Stimulated activated CD4-positive, alpha-beta T cell treated with anti-CD3 and anti-CD28 coated beads, TNF-alpha, amount 100 ng/mL, for 4 hours (primary cell): ENCODE measurements at places on chromosomes 1 and 21.

DNA sequence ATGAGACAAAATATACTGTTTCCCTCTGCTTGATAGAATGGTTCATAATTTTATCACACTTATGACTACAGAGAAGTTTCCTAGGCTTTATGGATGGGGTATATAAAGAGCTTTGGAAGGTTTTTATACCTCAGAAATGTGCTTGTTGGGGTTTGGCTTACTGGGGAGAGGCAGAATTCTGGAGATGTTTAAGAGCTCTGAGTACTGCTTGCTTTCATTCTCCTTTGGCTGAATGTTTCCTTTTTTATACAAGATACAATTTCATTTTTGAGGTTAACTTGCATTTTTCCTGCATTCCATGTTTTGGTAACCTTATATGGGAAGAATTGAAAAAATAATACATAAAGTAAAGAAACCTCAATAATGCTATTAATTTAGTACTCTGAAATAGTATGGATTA, 157.7 kb upstream of the COL11A1 start:
- DNase-seq, result no peak

DNA sequence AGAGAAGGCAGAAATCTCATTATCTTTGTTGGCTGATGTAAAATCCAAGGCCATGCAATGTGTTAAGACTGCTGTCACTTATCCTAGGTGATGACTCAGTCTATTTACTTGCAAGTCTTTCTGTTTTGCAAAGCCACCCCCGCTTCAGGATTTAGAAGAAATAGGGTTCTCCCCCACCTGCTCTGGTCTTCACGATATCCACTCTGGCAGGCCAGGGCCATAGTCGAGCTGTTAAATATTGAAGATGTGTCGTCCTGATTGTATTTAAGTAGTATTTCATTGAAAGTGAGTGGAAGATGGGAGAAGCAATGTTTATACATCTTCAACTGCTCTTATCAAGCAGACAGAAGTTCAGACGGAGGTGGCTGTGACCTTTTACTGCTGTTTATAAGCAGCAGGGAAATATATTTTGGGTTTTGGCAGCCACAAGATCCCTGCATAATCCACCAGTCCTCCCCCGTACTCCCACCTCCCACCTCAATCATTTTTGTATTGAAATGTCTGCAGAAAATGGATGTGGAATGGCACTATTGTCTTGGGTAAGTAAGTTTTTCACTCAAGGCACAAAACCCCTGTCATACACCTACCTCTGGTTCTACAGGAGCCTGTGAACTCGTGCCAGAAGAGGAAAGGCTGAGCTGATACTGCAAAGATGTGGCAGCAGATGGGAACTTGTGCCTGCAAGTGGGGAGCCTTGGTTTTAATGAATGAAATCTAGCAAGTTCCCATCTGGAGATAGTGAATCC, 117.4 kb downstream of the MRPS6 start:
- no peak for DNase-seq

DNA sequence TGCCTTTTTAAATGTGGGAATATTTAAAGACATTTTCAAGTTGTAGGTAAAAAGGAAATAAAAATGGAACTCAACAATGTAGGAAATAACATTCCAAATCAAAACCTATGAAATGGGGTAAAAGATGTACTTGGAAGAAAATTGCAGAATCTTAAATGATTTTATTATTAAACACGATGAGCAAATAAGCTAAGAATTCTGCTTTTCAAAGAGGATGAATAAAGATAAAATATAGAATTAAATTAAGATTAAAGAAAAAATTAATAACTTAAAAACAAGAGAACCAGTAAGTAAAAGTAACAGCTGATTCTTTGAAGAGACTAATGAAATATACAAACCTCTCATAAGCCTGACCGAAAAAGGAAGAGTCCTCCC, 74.0 kb downstream of the NPHP4 start:
- no peak for DNase-seq

DNA sequence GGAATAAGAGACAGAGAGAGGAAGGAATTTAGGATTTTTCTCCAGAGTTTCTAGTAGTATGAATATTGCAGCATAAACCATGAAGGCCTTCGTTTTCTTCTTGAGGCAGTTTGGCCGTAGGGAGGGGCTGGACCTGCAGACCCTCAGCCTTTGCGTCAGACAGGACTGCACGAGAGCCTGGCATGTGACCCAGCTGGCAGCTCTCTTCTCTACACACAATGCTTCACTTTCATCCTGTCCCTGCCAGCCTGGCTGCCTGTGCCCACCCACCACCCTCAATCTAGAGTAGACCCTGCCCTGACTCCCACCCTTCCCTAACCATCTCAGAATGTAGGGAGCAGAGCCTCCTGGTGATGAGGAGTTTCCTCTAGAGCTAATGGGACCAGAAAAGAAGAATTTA, 1.6 kb downstream of the CA14 start:
- no peak for DNase-seq

GRCh38 chr1:213457733-213458132, 406.7 kb downstream of the RPS6KC1 start:
- no peak for DNase-seq

DNA sequence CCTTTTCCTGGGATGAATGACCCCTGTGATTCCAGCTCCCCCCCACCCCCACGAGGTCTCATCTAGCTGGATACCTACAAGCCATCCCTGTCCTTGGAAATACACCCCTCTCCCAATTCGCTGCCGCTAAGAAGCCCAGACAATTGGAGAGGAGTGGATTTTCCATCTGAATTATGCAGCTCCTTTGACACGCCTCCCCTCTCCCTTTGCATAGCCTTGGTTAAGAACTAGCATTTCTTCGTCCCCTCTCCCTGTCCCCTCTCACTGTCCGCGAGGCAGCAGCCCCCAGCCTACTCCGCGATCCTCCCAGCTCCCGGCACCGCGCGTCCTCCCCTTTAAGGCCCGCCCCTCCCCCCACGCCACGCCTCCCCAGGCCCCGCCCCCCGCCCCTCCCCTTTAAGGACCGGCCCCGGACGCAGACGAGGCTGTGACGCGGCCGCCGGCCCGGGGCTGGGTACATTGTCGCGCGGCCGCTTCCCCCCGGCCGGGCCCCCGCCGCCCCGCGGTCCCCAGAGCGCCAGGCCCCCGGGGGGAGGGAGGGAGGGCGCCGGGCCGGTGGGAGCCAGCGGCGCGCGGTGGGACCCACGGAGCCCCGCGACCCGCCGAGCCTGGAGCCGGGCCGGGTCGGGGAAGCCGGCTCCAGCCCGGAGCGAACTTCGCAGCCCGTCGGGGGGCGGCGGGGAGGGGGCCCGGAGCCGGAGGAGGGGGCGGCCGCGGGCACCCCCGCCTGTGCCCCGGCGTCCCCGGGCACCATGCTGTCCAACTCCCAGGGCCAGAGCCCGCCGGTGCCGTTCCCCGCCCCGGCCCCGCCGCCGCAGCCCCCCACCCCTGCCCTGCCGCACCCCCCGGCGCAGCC, at the start of gene MAPKAPK2:
Gene MAPKAPK2, plus strand, starts transcription at position 428 of the 856 bp plus-strand sequence. Its CDS starts 325 bp downstream, at position 753.
- DNase-seq, result peak; percentile 59

DNA sequence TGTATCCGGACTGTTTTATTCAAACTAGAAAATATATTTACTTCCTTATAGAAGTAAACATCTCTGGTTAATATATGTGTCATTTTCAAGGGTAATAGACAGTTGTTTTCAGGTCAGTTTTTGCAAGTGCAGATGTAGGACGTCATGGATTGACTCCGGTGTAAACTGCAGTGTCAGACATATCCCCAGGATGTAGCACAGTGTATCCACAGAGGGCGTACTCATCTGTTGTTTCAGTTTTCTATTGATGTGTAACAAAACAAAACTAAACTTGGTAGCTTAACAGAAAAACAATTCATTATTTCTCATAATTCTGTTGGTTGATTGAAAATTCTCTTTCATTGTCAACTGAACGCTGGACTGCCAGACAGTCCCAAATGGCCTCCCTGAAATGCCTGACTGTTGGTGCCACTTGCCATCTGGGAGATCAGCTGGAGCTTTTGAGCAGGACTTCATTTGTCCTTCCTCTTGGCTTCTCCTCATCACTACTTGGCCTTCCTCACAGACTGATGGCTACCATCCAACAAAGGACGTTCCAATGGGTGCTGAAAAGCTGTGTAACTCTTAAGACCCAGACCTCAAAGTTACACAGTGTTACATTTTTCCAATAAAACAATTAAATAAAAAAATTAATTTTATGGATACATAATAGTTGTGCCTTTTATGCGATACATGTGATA, 181.6 kb downstream of the NCAM2 start:
- DNase-seq, result no peak

DNA sequence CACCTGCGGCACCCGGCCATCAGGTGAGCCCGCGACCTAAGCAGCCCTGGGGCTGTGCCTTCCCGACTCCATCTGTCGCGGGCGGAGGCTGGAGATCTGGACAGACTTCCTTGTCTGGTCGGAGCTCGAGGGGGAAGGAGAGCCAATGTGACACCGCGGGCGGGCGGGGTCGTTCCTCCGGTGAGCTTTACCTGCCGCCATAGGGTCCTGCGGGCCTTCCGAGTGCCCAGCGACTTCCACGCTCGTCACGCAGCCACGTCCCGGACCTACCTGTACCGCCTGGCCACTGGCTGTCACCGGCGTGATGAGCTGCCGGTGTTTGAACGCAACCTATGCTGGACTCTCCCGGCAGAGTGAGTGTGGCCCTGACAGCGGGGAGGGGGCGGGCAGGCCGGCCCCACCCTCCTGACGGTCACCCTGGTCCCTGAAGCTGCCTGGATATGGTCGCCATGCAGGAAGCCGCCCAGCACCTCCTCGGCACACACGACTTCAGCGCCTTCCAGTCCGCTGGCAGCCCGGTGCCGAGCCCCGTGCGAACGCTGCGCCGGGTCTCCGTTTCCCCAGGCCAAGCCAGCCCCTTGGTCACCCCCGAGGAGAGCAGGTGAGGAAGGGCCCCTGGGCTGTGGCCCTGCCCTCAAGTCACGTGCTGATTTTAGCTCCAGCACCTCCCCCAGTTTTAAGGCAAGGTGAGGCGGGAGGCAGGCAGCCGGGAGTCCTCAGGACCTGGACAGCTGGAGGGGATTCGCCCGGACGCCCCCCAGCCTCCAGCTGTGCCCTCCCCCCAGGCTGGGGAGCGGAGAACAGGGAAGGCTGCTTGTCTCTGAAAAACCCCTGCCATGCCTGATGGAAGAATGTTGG, 1.1 kb downstream of the PUSL1 start:
- DNase-seq, result no peak

DNA sequence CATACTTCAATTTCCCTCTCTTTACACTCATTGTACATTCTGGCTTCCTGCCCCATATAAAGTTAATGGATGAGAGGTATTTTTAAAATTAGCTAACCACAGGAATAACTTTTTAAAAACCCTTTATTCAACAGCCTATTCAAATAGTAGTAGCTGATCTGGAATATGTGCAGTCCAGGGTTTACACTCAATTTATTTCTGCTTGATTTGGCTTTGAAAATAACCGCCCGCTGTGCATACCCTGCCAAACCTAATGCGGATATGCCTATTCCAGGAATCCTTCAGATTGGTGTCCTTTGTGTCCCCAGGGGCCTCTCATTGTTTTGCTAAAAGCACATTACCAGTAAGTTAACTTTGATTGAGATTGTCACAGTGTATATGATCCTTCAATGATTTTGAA, 1686.2 kb downstream of the PLA2G4A start:
- no peak for DNase-seq

DNA sequence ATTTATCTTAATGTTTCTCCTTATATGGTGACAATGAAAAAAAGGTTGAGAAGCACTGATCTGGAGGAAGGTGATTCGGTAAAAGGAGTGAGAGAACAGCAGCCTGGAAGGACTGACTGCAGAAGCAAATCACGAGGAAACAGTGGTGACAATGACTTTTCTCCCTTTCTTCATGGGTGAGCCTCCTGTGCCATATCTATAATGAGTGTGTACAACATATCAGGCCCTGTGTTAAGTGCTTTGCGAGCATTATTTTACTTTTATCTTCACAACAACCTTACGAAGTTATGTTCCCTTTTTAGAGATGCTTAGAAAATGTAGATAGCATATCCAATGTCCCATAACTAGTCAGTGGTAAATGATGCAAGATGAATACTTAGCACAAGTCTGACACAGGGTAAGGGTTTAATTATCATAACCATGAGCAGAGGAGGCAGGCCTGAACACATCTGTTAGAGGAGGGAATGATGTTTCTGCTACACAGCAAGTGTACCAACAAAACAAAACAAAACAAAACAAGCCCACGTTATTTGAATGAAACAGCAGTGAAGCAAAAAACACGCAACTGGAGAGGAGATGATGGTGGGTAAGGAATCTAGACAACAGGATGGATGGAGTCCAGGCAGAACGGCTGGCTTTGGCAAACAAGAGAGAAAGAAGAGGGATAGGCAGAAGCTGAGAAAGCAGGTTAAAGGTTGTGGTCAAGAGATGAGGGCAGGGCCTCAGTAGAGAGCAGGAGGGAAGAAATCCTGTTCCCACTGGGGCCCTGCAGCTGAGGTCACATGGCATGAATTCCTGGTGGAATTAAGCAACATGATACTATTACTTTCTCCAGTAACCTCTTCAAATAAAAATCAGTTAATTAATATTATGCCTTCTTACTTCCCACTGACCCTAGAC, 29.6 kb downstream of the GNG12 start:
- DNase-seq, result no peak

GRCh38 chr1:47160716-47161115, 23.5 kb downstream of the CYP4A22 start:
- no peak for DNase-seq

- peak; percentile 43 for DNase-seq
Measured at GRCh38 chr1:147627435-147628110, 42.8 kb downstream of the ACP6 start.

DNA sequence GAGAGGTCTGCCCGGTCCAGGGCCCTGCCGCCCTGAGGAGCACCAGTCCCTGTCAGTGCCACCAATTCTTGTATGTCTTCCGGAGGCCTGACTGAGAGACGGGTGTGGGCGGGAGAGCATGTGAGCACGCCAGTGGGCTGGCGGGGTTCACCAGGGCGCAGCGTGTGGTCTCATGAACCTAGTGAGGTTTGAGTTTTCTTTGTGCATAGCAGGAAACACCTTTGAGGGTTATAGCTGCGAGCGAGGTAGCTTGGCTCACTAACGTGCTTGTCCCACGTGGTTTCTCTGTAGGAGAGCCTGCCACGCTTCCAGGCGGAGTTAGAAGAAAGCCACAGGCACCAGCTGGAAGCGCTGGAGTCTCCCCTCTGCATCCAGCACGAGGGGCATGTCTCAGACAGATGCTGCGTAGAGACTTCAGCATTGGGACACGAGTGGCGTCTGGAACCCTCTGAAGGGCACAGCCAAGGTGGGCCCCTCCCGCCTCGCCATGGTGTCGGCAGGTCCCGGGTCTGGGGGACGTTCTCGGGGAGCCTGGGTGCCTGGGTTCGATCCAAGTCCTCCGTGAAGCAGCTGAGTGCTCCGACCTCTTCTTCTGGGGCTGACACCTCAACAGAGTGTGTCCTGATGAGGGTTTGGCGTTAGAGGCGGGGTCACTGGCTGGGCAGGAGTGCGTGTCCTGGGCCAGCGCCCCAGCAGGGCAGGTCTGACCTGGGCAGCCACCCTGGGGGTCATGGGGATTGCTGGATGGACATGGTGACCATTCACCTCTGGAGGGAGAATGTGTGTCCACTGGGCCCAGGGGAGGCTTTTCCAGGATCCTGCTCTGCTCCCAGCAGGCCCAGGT, 31.4 kb downstream of the PCNT start:
- no peak for DNase-seq

- DNase-seq, result no peak
Measured at GRCh38 chr1:116481934-116482333, 88.9 kb downstream of the CD58 start.

GRCh38 chr1:101522486-101522885, 285.7 kb downstream of the S1PR1 start:
- no peak for DNase-seq

GRCh38 chr1:109170035-109170764, 43.5 kb upstream of the SARS1 start:
- no peak for DNase-seq

GRCh38 chr1:22508991-22509390, 54.3 kb upstream of the EPHA8 start:
- DNase-seq, result no peak
